ENCODE measurements at places on chromosomes 3 and 15.

DNA sequence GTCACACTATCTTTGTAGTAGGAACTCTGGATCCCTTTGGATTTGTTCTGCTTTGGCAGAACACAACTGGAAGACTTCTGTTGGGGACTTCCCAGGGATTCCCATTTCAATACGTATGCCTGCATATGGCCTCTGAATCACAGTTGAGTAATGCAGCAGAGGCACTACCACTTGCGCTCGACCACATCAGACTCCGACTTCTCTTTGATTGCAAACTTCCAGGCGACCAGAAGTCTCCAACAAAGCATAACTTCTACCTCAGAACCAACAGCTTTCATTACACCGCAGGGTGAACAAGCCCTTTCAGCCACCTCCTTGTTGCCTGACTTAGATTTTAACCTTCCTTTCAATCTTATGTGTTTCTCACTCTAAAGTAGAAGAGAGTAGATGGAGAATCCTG, 924.4 kb downstream of the IGSF11 start:
- no peak for DNase-seq

- DNase-seq: no peak
Measured at GRCh38 chr3:44402548-44402947, 64.0 kb downstream of the TCAIM start.

- no peak for DNase-seq
Measured at GRCh38 chr15:35603856-35604255, 57.9 kb upstream of the DPH6 start.

DNA sequence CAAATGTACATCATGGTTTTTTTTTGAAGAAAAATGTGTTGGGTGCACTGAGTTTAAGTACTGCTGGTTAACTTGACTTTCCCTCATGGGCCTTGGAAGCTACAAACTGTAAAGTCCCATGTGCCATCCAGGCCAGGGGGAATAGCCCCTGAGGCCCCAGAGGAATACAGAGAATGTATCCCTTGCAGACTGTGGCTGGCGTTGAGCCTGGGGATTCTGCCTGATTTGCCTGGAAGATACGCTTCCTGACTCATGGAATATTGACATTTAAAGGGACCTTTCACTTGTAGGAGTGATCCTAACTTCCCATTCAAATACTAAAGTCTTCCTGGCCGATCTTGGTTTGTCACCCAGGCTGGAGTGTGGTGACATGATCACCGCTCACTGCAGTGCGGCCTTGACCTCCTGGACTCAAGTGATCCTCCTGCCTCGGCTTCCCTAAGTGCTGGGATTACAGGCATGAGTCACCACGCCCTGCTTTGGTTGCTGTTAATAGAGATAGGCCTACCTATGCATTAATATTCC, 42.0 kb downstream of the ADAMTSL3 start:
- no peak for DNase-seq

DNA sequence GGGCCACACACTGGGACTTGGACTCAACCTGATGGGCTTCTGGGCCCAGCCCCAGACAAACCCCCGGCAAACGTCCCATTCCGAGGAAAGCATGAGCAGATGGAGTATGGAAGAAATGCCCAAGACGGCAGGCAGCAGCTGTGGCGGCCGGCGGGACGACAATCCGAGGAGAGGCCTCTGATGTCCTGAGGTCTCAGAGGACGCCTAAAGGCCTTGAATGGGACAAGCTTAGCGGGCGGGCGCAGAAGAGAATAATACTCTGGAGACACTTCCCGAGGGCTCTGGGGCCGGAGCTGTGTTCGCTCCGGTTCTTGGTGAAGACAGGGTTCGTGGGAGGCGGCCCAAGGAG, 482 bp upstream of the OGG1 start:
- no peak for DNase-seq

Data from CD4-positive, alpha-beta T cell treated with Interferon alpha-2 for 1 hour (primary cell).